ENCODE measurements at places on chromosomes 1 and 21.

- no peak for DNase-seq
These were observed 132.9 kb downstream of the SYF2 start for GRCh38 chr1:25099343-25099951.

GRCh38 chr21:43627527-43627926 lies 31.8 kb downstream of the HSF2BP start:
- DNase-seq, result no peak

DNA sequence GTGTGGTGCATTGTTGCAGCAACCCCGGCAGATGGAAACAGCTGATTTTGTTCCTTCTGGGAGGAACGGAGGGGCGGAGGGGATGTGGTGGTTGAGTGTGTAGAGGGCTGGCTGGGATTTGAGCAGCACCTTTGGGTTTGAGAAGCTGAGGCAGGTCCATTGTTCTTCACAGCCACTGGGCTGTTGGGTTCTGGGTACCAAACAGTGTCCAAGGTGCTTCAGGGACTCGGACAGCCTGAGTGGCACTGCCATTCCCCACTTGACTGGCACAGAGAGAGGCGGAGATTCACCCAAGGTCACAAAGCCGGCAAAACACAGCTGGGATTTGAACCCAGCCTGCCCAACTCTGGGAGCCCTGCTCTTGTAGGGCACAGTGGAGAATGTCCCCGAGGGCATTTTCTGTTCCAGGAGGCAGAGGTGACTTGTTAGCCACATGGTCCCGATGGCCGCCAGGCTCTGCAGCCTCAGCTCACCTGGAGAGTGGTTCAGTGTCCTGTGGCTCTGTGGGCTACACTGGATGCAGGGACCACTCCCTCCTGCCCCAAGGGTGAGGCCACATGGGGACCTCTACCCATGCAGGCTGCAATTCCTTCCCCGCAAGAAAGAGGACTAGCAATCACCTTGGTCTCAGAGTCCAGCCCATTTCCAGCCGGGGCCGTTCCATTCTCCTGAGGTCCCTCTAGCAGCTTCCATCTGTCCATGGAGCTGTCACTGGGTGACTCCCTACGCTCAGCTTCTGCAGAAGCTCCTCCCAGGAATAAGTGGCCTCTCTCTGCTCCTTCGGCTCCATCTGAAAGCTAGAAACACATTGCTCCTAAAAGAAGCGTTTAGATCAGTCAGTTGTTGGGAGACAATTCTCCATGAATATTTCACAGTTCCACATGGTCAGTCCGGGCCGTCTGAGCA lies 31.2 kb upstream of the C1orf174 start:
- DNase-seq, result no peak

GRCh38 chr1:161879261-161879660 lies 113.1 kb downstream of the ATF6 start:
- DNase-seq, result no peak

DNA sequence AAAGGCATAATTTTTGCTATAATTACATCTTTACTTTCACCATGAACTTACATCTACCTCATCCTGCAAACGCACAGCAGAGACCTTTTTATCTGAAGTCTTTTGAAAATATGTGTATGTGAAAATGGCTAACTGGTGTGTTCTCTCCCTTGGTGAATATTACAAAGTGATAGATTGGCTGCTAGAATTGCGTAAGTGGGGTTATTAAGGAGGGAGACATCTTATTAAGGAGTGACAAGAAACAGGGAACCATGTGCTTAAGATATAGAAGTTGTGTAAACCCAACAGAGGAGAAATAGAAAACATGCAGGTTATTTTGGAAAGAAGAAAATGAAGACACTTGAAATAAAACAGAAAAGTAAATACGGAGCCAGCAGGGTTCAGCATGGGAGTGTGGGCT lies 7.8 kb downstream of the KCNJ15 start:
- no peak for DNase-seq

DNA sequence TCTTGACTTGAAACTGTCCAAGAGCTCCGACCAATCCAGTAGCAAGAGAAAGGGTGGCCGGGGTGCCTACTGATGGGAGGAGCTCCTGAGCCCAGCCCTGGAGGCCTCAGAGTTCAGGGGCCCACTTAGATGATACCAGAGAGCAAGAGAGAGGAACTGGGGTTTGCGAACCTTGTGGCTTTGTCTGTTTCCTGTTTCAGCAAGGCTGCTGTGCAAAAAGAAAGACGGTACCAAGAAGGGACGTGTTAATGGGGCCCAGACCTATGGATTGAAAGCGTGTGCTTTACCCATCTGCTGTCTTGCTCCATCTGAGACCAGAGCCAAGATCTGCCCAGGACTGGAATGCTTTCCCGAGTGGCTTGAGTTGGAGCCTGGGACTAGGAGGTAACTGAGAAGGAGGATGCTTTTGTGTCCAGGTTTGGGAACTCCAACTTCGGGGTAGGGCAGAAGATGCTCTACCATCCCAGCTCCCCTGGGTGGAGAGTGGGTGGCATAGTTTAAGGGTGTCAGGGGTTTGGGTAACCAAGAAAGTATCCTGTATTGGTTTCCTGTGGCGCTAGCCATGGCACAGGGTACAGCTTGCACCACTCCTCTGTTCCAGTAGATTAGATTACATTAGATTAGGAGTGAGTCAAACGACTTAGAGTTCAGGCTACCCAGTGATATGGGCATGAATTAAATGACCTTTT lies at the start of gene TRAF3IP3:
Gene TRAF3IP3, plus strand, starts transcription at position 128 of the 689 bp plus-strand sequence. CDS start 3,987 bp downstream, outside the sequence.
- no peak for DNase-seq

- DNase-seq, result no peak
These were observed 2.0 kb upstream of the UTP25 start for GRCh38 chr1:209825591-209826434.

GRCh38 chr1:113325022-113325421 lies 65.3 kb upstream of the MAGI3 start:
- no peak for DNase-seq

DNA sequence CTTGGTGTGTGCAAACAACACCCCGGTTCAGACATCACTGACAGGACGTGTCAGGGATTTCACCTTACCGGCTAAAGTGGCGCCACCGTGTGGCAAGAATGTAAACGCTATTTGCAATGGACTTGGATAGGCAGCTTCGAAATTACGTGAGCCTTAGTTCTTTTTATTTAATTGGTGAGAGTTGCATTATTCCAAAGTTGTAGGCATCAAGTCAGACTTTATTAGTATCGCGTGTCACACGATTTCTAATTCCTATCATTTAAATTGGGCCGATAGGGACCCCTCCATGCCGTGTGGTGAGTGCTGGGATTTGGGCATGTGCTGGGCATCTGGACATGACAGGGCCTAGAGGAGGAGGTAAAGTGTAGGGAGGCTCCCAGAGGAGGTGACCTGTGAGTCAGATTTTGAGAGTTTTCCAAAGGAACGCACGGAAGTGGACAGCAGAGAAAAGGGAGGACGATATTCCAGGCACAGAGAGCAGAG lies 14.5 kb upstream of the CPT2 start:
- DNase-seq, result peak; percentile 64

GRCh38 chr1:66207484-66207883 lies 326.5 kb upstream of the SGIP1 start:
- DNase-seq, result peak; percentile 74

GRCh38 chr1:59625384-59625783 lies 189.4 kb upstream of the HOOK1 start:
- no peak for DNase-seq

GRCh38 chr21:24420689-24421088 lies 1186.6 kb downstream of the MRPL39 start:
- DNase-seq, result no peak

DNA sequence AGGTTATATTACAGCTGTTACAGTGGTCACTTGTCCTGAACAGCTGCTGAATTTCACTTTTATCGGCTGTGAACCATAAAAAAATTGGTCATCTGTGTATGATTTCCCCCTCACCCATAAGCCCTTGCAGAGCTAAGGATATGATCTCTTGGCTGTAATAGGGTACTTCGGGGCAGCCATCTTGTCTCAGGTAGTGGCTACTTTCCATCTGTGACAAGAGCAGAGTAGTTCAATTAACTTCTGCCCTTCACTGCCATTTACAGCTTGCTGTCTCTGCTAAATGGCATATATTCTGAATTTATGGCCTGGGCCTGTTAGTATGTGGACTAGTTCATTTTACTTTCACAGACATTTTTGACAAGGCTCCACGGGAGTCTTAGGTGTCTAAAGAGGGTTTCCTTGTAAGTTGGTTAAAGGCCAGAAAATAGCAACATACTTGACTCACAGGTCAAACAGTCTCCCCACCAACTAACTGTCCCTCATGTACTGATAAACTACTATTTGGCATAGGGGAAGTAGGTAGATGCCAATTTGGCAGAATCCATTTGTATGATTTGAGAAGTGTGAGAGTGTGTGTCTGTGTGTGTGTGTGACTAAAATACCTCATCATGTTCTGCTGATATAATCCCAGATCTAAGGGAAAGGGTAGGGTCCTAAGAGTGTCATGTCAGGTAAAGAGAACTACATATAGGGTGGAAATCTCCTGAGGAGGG lies 151.6 kb downstream of the KCTD3 start:
- no peak for DNase-seq

DNA sequence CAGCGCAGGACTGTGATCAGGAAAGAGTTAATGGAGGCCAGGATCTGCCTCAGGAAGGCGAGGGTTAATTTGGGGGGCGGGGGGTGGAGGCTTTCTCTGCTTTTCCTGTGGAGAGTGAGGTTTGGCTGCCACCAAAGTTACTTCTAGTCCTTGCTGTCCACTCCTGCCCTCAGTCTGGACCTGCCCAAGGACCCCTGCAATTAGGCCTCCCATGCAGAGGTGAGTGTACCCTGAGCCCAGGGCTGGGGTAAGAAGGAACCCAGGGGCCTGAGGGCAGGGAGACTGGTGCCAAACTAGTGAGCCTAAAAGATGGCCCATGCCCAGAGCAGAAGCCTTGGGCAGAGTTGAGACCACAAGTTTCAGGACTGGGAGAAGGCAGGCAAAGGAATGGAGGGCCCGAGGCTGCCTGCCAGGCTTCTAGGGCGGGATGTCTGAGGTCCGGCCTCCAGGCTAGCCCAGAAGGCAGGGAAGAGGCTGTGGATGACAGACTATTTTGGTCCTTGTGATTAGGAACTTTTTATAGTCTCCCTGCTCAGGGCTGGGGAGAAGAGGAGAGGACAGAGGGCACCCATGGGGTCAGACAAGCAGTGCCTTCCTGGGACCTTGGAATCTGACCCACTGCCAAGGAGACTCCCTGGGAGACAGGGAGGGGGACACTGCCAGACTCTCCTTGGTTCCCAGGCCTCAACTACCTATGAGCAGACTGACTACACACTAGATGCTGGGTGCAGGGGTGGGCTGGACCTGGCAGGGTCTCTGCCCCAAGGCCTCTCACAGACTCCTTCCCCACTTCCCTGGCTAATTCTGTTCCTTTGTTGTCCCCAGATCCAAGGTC lies at the start of gene FAM110D:
Gene FAM110D, plus strand, starts transcription at position 172 of the 835 bp plus-strand sequence. CDS start 2,213 bp downstream, outside the sequence.
- DNase-seq, result no peak

Measured in NCI-H446 (cell line).